ENCODE measurements at places on chromosomes 2 and 18. TPM values are rescaled to one million over a fixed set of nuclear protein-coding genes. Genes with fewer than 3 reads are reported as not detected.

The LPIN1 gene
- total RNA-seq, result 26.7 TPM

The CFAP65 gene
- total RNA-seq, result not detected

The CXCR1 gene
- not detected for total RNA-seq

DNA sequence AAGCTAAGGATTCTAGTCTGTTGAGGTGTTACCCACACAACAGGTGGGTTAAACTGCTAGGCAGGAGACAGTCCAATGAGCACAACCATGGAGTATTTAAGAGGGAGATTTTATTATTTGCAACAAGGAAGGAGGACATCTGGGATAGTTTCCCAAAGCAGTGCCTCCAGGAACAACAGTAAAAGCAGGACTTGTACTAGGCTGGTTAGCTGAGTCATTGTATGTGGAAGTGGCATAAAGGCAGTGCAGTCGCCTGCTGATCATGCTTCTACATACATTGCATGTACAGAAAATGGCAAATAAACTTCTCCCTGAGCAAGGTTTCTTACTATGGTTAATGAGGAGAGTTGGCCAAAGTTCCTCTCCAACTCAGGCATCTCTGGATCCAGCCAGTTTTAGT, 46.1 kb upstream of the CYTIP start:
- H3K4me1 ChIP-seq, result peaks cover 45% of the 10 kb centered on the region
- peak overlapping the region; percentile 3 for H3K27ac ChIP-seq
- H3K36me3 ChIP-seq, result no peaks in the 10 kb centered on the region
- no peak overlapping the region for H3K4me3 ChIP-seq
- H3K27me3 ChIP-seq, result peaks cover 7% of the 10 kb centered on the region

All from osteocyte (in vitro differentiated cells).